ENCODE measurements at places on chromosomes 13 and 19. TPM values are rescaled to one million over a fixed set of nuclear protein-coding genes. Genes with fewer than 3 reads are reported as not detected.

The MISP3 gene
- 4.8 TPM for total RNA-seq

The KLC3 gene
- total RNA-seq, result 0.62 TPM

The CGB3 gene
- total RNA-seq, result not detected

The CBY2 gene
- not detected for total RNA-seq
